ENCODE measurements at places on chromosomes 2 and 18.

DNA sequence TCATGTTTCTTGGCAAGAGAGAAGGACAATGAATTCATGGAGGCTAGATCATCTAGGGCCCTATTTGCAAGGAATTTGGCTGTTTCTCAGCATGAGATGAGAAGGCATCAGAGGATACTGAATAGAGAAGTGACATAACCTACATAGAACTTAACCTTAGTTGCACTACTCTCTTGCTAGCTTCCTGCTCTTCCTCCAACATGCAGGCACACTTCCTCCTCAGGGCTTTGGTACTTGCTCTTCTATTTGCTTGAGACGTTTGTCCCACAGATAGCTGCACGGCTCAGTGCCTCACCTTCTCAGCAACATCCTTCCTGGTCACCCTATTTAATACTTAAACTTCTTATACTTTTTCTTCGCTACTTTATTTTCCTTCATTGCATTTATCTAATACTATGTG is 20.0 kb upstream of the LANCL1 start:
- no peak for DNase-seq

GRCh38 chr18:8991155-8991554 is 111.3 kb upstream of the NDUFV2 start:
- DNase-seq = no peak

DNA sequence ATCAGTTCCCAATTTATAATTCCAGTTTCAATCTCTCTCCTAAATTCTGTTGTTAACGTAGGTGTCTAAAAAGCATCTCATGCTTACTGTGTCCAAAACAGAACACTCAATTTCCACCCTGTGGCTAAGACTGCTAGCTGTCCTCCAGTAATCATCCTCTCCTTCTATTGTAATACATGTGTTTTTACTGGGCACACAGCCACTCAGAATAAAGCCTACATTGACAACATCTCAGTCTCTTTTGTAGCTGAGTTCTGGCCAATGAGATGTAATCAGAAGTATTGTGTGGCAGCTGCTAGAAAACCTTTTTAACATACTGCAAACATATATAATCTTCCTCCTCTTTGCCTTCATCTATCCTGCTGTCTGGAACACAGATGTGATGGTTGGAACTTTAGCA is 29.4 kb upstream of the TSPYL6 start:
- no peak for DNase-seq

DNA sequence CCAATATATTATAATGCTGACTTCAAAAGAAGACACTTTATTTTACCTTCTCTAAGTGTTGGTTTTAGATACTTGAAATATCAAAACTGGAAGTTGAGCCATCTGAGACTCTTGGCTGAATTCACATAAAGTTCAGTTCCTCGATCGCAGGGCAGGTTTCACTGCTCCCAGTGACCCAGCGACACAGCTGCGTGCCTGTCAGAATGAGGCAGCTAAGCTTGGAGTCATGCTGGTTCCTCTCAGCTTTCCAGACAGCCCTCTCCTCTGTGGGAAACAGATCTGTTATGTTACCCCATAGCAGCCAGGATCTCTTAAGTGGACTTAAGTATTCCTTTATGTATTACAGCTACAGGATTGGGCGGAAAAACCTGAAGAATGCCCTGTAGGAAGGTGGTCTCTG is 142.8 kb upstream of the ALPP start:
- no peak for DNase-seq

DNA sequence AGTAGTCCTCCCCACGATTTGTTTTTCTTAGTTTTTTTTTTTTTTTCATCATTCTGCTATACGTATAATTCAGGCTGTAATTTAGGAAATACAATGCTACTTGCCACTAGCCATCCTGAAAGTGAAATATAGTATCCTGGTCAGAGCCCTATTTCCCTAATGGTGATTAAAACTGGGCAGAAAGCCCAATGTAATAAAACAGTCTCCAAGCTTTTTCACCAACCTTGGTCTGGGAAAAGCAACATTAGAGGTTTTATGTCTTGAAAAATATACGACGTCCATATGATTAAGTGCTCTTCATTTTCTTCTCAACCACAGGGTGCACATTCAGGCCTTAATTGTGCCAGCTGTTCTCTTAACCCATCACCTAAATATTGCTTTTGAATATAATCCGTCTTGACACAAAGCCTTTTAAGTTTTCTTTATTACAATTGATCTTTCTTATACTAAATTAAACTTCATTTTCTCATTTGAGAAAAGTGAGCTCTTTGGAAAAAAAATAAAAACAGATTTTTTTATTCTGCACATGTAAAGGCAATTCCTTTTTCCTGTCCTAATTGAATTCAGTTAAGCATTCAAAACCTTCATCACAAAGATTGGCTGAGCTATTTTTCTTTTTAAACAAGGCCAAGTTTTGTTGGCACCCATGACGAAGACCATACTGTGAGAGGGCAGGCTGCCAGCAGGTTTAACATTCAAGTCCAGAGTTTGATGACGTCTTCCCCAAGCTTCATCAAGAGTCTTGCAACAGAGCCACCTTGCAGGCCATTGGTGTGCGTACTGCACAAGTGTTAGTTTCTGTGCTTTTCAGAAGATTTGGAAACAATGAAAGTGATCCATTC is 52.7 kb downstream of the MAP2 start:
- DNase-seq = no peak

- DNase-seq = no peak
Measured at GRCh38 chr2:203280428-203281064, 41.7 kb downstream of the CYP20A1 start.

GRCh38 chr2:238864207-238865014 is 16.5 kb downstream of the TWIST2 start:
- DNase-seq = no peak

Data from activated naive CD4-positive, alpha-beta T cell (primary cell).